ENCODE measurements at places on chromosomes 12 and 14.

DNA sequence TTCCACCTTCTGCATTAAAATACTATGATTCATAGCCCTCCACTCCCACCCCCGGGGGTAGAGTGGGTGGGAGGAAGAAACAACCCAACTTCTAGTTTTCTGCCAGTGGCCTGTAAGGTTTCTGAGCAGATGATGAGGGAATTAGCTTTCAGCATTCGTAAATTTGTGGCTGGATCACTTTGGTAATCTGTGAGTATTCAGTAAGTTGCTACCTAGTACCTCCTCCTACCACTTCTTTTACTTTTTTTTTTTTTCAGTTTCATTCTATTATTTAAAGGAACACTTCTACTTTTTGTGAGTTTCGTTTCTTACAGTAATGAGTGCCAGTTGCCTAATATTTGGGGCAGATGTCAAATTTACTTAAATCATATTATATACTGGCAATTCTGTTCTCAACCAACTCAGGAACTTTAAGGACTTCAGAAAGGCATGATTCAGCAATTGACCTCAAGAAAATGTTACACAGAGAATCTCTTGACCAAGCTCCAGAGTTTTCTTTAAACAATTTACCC lies 42.4 kb upstream of the EMP1 start:
- no peak for DNase-seq

DNA sequence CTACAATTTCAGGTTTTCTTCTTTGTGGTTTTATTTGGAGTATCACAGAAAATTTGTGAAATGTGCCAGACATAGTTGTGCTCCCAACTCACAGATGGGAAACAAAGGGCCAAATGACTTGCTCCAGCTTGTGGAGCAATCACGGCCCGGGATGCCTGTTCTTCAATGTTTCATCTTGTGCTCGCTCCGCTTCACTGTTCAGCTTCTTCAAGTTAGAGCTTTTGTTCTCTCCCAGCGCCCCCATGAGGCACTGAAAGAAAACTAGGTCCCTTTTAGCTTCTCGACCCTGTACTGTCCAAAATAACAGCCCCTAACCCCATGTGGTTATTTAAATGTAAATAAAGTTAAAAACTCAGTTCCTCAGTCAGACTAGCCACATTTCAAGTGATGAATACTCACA lies 187.9 kb upstream of the STXBP6 start:
- no peak for DNase-seq

DNA sequence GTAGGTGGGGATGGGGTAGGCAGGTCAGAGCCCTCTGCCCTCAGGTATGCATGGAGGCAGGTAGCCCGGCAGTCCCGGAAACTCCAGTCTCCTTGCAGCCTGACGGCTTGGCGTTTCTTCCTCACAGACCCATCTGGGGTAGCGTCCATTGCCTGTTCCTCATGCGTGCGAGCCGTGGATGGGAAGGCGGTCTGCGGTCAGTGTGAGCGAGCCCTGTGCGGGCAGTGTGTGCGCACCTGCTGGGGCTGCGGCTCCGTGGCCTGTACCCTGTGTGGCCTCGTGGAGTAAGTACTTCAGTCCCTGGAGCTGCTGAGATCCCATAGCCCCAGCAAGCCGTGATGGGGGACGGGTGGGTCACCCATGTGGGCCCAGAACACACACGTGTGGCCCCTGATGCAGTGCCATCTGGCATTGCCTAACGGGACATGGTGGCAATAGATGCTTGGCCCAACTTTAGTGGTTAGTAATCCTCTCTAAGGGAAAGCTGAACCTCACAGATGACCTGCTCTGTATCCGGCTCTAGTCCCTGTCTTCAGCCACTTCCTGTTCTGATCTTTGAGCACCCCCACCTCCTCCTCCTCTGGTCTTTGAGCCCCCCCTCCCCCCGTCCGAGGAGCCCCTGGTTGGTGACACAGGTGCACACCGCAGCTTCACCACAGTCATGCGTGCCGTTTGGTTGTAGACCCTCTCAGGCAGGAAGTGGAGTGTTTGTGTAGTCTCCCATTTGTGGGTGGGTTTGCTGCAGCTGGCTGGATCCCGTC lies 3.7 kb downstream of the SIVA1 start:
- no peak for DNase-seq

GRCh38 chr14:73133795-73134194 lies 2.5 kb upstream of the PSEN1 start:
- no peak for DNase-seq

DNA sequence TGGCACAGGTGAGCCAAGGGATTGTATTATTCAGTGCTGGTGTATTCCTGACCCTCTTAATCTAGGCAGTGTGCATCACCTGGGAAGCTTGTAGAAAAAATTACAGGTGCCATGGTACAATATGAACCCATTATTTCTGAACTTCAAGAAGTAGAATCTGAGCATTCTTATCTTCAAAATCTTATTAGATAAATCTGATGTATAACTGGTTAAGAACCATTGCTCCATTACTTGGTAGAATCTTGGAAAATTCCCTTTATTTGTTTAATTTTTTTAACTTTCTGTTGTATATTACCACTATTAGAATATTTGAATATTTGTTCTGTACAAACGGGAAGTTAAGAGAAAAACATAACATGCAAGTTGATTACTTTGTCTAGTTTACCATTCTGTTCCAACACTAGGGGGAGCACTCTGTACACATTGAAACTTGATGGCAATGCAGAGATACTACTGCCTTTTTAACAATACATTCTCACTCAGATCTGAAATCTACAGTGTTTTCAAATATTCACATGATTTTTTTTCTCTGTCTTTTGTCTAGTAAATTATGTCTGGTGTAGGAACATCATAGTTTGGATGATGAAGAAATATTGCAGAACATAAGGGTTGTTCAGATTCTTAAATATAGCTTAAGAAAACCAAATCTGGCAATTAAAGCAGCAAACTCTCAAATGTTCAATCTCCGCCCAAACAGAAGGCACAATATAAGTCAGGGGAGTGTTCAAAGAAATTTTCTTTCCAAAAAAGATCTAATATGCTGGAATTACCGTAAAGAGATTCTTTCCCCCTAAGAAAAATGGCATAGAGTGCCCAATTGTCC lies 196.6 kb downstream of the PCNX1 start:
- DNase-seq = no peak

DNA sequence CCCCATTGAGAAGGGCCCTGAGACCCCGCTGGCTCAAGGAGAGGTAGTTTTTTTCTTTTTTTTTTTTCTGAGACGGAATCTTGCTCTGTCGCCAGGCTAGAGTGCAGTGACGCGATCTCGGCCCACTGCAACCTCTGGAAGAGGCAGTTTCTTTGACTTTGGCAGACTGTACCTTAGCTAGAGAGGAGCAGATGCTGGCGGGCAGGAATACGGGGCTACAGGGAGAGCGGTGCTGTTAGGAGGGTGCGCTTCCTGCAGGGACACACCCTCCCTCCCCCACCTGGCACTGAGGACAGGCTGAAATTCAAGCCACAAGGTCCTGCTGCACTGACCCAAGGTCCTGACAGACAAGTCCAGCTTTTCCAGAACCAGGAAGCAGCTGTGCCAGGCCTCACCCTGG lies 32.2 kb upstream of the NUDT14 start:
- DNase-seq = no peak

DNA sequence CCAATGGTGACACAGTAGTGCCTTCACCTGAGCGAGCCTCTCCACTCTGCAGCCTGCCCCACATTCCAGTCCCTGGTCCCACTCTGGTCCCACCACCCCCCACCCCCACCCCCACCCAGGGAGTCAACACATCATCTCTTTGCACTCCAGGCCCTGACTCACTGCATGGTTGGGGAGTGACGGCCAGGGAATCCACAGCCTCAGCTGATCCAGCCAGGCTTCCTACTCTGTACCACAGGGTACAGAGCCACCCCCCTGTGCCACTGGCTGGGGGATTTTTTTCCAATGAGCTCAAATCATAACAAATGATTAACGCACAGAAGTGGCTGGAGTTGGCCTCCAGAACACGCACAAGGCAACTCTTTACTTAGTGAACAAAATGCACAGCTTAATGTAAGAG lies 233.7 kb downstream of the NTF3 start:
- no peak for DNase-seq

- DNase-seq = no peak
These were observed 233.2 kb upstream of the BTG1 start for GRCh38 chr12:92378682-92379479.

DNA sequence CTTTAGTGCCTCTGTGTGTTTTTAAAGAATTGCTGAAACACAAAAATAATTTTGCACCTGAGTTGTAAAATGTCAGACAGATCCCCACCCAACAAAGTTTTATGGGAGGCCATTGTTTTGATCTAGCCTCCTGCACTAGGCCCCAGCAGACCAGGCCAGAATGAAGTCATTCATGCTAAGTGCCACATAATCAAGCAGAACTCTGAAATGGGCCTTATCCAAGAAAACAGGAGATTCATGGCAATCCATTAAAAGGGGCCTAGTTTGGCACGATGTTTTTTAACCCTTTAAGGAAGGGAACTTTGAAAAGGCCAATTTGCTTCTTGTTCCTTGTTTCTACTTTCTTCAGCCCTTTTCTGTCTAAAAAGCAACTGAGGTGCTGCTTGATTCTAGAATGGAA lies 260.9 kb downstream of the ITPR2 start:
- DNase-seq = no peak

GRCh38 chr12:88313554-88313953 lies 171.4 kb downstream of the TMTC3 start:
- no peak for DNase-seq

GRCh38 chr14:50523271-50524041 lies 8.9 kb downstream of the MAP4K5 start:
- no peak for DNase-seq

DNA sequence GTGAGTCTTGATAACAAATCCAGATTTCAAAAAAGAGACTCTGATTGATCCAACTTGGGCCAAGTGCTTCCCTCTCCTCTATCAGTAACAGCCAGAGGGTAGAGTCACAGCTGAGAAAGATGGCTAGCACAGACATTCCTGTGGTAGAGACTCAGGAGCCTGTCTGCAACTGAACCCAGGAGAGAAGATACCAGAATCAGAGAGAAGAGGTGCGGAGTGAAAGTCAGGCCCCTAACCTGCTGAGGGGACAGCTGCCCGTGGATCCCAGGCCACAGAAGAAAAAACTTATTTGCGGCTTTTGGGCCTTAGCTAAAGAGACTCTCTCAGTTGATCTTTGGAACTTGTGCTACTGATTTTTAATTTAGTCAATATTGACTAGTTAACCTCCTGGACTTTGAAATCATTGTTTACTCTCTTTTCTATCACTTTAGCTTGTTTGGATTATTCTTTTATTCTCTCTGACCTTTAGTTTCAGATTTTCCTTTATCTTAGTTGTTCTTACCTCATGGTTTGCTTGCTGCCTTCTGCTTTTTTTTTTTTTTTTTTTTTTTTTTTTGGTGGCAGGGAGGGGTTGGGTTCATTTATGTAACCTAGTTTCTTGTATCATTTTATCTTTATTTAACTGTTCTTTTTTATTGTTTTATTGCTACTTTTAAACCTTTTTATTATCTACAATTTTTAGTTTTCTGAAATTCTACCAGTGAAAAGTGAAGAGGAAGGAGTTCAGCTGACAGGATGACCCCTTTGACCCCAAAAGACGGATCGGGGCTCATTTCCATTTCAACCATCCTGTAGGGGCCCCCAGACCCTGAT lies 154.9 kb upstream of the KRR1 start:
- no peak for DNase-seq

- no peak for DNase-seq
These were observed 1.2 kb upstream of the GAPDH start for GRCh38 chr12:6532927-6533652.

DNA sequence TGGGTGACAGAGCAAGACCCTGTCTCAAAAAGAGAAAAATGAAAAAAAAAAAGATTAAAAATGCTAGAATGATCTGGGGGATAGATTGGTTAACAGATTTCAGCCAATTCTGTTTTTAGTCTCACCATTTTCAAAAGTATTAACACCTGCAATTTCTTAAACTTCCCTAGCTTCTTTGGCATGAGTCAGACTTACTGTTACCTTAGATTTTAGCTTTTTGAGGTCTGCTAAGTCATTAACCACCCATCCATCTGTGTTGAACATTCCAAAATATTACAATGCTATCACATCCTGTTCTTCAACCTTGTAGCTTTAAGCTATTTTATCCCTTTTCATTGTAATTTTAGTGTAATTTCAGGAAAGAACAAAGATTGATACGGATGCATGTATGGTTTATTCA lies 59.3 kb downstream of the PPP1R13B start:
- no peak for DNase-seq

DNA sequence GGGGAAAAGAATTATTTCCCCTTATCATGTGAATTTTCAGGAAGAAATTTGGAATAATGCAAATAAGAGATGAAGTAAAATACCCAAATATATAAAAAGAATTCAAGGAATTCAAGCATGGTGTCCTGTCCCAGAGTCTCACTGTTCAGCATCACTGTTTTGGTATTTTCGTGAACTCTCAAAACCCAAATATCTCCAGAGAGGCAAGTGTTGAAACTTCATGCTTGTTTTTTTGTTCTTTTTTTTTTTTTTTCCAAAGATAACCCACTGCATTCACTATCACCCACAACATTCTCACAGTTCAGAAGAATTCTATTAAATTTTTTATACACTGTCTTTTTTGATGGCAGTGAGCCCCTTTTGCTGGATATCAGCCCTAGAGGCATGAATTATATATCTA lies 354.9 kb downstream of the DIO2 start:
- DNase-seq = no peak

DNA sequence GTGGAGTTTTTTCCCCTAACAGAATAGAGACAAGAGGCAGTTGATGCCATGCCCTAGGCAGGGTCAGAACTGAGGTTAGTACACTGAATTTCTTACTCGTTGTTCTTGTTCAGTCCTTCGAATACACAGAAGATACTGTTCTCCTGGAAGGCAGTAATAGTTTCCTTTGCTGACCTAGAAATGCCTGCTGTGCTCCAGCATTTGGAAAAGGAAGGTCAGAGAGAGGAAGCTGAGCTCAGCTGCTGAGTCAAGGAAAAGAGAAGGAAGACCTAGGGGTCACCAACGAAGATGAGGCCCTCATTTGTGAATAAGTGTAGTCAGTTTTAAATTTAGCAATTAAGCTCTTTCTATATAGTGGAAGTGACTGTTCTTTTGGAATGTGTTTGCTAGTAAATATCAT lies 100.1 kb downstream of the CRADD start:
- no peak for DNase-seq

DNA sequence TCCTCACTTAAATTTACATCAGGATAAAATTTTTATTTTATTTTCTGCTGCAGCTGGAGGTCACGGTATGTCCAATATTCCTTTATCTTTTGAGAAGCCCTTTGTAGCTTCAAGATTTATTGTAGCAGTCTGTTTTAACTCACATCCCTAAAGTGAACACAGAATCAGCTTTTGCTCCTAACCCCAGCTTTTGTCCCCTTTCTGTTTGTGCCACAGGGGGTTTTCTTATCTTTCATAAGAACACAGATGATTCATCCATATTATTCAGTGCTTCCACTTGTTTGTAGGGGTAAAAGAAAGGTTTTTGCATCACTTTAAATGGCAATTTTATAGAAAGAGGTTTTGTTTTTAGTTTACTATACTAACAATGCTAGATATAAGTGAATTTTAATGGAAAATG lies 21.8 kb upstream of the PIK3C2G start:
- no peak for DNase-seq

GRCh38 chr14:37591941-37592481 lies 3.0 kb downstream of the FOXA1 start:
- DNase-seq = no peak
